ENCODE measurements at places on chromosomes 6 and 20.
A peak's percentile ranks its signal among the peaks of the same experiment; 100 is the strongest.

DNA sequence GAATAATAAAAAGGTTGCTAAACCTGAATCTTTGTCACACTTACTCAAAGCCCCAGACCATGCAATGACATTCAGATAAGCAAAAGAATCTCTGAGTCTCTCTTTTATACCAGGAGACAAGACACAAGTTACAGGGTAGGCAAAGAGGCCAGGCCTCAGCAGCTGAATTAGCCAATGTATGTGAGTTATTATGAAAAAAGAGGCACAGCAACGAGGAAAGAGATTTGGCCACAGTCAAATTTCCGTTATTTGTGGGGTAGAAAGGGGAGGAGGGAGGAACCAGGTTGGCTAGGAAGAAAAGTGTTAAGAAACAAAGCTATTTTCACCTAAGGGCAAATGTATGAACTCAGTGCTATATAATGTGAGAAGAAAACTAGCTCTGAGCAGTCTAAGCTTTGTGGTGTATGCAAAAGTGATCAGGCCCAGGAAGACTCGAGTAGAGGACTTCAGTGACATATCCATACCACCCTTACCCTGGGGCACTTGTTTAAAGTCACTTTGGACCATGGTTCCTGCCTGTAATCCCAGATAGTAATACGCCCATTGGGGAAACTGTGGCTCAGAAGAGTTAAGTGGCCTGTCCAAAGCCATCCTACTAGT is 19.1 kb downstream of the IPCEF1 start:
- no peak overlapping the region for H3K4me3 ChIP-seq
- H3K36me3 ChIP-seq, result no peaks in the 10 kb centered on the region
- no peak for DNase-seq
- H3K27me3 ChIP-seq, result no peaks in the 10 kb centered on the region

DNA sequence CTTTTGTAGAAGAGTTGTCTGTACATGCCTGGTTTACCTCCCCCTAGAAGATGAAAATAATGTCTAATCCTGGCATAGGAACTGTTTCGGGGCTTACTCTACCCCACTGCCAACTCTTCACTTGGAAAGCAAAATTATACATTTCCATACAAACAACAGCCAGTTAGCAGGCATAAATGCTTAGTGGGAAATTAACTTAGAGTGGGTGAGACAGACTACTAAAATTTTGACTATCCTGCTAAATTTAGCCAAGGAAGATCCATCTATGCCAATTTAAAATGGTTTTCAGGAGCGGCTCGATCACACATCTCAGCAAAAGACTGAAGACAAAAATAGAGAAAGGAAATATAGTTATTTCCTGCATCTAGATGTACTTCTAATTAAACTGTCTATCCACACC is 221.2 kb downstream of the TPBG start:
- H3K4me1 ChIP-seq, result no peaks in the 10 kb centered on the region
- H3K27ac ChIP-seq, result no peak overlapping the region
- no peak for DNase-seq
- H3K4me3 ChIP-seq, result no peak overlapping the region

DNA sequence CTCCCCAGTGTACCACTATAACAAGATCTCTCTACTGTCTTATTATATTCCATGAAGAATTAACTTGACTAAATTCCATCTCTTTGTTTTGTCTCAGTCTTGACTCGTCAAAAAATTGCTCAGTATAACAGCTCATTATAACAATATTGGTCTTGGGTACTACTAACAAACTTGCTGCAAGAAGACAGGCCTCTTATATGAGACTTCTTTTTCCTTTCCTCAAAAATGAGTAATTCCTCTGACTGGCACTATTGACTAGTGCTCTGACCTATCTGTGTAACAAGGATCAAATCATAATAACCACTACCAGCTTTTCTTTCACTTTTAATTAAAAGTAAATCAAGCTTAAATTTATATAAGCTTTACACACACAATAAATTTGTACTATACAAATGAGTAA is 91.3 kb upstream of the THEMIS start:
- DNase-seq, result no peak
- H3K36me3 ChIP-seq, result no peaks in the 10 kb centered on the region
- H3K4me3 ChIP-seq, result no peak overlapping the region
- H3K27me3 ChIP-seq, result no peaks in the 10 kb centered on the region
- H3K27ac ChIP-seq, result no peak overlapping the region

DNA sequence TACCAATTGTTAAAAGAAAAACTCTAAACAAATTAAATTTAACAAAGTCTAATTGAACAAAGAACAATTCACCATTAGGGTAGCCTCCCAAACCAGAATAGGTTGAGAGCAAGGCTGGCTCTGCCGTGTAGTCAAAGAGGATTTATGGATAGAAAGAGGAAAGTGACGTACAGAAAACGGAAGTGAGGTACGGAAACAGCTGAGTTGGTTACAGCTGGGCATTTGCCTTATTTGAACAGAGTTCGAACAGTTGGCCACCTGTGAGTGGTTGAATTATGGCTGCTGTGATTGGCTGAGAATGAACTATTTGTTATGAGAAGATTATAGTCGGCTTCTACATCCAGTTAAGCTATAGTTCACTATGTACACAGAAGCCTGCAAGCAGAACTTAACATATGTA is 18.5 kb upstream of the ISM1 start:
- no peak for DNase-seq
- H3K27me3 ChIP-seq, result peaks cover 2% of the 10 kb centered on the region
- no peaks in the 10 kb centered on the region for H3K36me3 ChIP-seq
- no peak overlapping the region for H3K27ac ChIP-seq
- H3K4me1 ChIP-seq, result no peaks in the 10 kb centered on the region
- H3K4me3 ChIP-seq, result no peak overlapping the region

DNA sequence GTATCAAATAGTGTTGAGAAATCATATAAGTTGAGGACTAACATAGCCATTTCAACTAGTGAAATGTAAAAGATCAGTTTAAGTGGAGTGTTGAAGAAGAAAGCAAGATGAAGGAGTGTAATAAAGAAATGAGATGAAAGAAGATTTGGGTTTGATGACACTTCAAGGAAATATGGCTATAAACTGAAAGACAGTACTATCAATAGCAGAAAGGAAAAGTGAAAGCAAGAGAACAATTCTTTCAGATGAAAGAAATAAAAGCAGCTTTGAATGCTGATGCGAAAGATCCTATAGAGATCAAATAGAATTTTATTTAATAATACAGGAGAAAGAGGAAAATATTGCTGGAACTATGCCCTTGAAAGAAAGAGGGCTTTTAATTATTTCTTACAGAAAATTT is 92.8 kb upstream of the PRSS16 start:
- no peak overlapping the region for H3K4me3 ChIP-seq
- DNase-seq, result no peak

- peak overlapping the region; percentile 96 for H3K4me3 ChIP-seq
- H3K36me3 ChIP-seq, result peaks cover 3% of the 10 kb centered on the region
- peak overlapping the region; percentile 89 for H3K27ac ChIP-seq
- peaks cover 21% of the 10 kb centered on the region for H3K27me3 ChIP-seq
- peaks cover 26% of the 10 kb centered on the region for H3K4me1 ChIP-seq
Observed at GRCh38 chr6:142945446-142946180, 637 bp upstream of the HIVEP2 start.

- no peaks in the 10 kb centered on the region for H3K27me3 ChIP-seq
- no peaks in the 10 kb centered on the region for H3K36me3 ChIP-seq
- no peak overlapping the region for H3K4me3 ChIP-seq
- peaks cover 3% of the 10 kb centered on the region for H3K4me1 ChIP-seq
Observed at GRCh38 chr6:36642913-36643817, 35.3 kb upstream of the CDKN1A start.

DNA sequence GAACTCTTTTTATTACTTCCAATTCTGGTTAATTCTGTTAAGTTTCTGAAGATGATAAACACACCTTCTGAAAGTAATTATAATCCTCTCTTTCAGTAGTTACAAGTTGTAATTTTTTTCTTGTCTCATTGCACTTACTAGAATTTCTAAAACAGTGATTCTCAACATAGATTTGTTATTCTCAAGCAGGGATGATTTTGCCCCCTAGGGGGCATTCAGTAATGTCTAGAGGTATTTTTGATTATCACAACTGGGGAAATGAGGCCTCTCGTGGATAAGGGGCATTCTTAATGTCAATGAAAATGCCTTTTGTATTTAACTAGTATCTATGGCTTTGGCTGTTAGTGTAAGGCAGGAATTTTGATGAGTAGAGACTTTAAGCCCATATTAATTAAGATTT is 39.4 kb upstream of the MAFB start:
- no peak overlapping the region for H3K27ac ChIP-seq
- no peak for DNase-seq
- peaks cover 2% of the 10 kb centered on the region for H3K4me1 ChIP-seq
- H3K4me3 ChIP-seq, result no peak overlapping the region
- H3K36me3 ChIP-seq, result no peaks in the 10 kb centered on the region

GRCh38 chr6:47922391-47922790 is 140.6 kb downstream of the OPN5 start:
- no peaks in the 10 kb centered on the region for H3K27me3 ChIP-seq
- no peak overlapping the region for H3K4me3 ChIP-seq
- H3K27ac ChIP-seq, result no peak overlapping the region
- DNase-seq, result no peak
- peaks cover 13% of the 10 kb centered on the region for H3K36me3 ChIP-seq
- peaks cover 3% of the 10 kb centered on the region for H3K4me1 ChIP-seq

DNA sequence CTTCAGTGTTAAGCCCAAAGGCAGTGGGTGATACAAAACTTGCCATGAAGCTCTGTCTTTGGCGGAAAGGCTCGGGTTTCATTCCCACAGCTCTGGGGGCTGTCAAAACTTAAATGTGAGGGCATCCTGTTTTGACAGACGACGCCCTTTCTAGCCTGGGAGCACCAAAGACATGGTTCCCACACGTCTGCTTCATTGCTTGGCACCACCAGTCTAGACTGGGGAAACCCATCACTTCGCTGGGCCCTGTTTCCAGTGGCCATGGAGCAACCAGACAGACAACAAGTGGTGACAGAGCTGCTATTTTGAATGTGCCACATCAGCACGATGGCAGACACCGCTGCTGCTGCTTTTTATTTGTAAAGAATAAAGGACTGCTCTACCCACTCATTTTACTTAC is 127.5 kb downstream of the SASH1 start:
- H3K36me3 ChIP-seq, result peaks cover 40% of the 10 kb centered on the region
- peaks cover 30% of the 10 kb centered on the region for H3K4me1 ChIP-seq
- no peak overlapping the region for H3K27ac ChIP-seq

GRCh38 chr20:496126-496696 is 33.9 kb upstream of the TBC1D20 start:
- no peak overlapping the region for H3K27ac ChIP-seq
- H3K36me3 ChIP-seq, result peaks cover 39% of the 10 kb centered on the region
- no peaks in the 10 kb centered on the region for H3K27me3 ChIP-seq
- DNase-seq, result no peak

DNA sequence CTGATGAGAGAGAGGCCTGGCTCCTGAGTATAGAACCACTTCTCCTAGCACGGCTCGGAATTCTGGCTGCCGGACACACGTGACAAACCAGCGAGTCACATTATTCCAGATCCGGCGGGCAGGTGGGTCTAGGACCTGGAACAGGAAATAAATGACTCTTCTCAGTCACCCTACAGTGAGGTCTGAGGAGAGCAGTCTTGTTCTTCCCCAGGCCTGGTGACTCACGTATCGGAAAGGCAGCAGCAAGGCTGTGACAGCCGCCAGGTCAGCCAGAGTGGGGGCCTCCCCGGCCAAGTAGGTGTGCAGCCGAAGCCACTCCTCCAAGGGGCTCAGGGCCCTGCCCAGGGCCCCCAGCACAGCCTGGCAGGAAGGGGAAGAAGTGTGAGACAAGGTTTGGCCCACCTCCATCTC is 2.8 kb downstream of the VARS1 start:
- H3K27me3 ChIP-seq, result peaks cover 8% of the 10 kb centered on the region
- peaks cover 18% of the 10 kb centered on the region for H3K4me1 ChIP-seq
- H3K4me3 ChIP-seq, result no peak overlapping the region

DNA sequence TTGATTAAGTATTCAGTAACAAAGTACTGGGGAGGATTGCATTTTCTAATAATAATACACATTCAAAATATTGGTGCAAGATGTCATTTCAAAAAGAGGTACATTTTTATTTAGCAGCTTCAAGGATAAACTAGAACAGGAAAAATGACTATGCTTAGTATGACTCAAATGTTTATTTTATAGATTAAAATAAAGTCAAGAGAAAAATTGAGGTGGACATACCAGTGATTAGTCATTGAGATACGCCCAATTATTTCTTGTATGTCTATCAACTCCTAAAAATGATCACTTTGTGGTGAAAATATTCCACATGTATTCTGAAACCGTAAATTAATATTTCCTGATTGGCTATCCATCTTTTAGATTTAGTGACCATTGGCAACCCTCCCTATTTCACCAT is 96.7 kb downstream of the PHF3 start:
- no peak for DNase-seq
- H3K36me3 ChIP-seq, result peaks cover 4% of the 10 kb centered on the region
- no peaks in the 10 kb centered on the region for H3K4me1 ChIP-seq

DNA sequence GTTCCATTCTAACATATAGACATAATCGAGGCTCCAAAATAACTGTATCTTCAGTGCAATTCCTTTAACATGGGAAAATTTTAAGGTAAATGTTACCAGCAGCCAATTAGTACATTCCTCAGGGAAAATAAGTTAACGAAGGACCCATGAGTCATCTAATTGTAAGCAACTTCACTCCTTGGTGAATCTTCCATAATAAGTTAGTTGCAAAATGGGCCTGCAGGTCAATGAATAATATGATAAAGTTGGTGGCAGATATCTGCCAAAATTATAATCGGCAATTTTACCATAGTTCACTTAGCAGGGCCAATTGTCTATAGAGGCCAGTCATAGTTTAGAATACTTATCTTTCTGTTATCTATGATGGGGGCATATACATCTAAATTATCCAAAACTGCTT is 42.3 kb downstream of the QRSL1 start:
- H3K27me3 ChIP-seq, result no peaks in the 10 kb centered on the region
- no peak overlapping the region for H3K4me3 ChIP-seq
- no peaks in the 10 kb centered on the region for H3K36me3 ChIP-seq
- no peak overlapping the region for H3K27ac ChIP-seq
- no peak for DNase-seq

- H3K36me3 ChIP-seq, result peaks cover 32% of the 10 kb centered on the region
- DNase-seq, result no peak
- H3K27ac ChIP-seq, result peak overlapping the region; percentile 50
- peaks cover 11% of the 10 kb centered on the region for H3K27me3 ChIP-seq
Observed at GRCh38 chr20:25486377-25486776, 78.9 kb downstream of the GINS1 start.

DNA sequence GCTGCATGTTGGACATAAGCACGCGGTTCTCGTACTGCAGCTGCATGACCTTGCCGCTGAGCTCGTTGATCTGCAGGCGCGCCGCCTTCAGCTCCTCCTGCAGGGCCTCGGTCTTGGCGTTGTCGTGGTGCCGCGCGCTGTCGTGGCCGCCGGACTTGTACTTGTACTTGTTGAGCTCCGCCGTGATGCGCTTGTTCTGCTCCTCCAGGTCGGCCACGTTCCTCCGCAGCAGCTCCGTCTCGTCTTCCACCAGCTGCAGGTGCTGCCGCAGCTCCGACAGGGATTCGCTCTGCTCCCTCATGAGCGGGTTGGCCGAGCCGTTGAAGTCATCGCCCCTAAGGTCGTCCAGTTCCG is 16.6 kb upstream of the KIAA0408 start:
- no peak for DNase-seq
- H3K36me3 ChIP-seq, result peaks cover 20% of the 10 kb centered on the region
- peak overlapping the region; percentile 54 for H3K27ac ChIP-seq

DNA sequence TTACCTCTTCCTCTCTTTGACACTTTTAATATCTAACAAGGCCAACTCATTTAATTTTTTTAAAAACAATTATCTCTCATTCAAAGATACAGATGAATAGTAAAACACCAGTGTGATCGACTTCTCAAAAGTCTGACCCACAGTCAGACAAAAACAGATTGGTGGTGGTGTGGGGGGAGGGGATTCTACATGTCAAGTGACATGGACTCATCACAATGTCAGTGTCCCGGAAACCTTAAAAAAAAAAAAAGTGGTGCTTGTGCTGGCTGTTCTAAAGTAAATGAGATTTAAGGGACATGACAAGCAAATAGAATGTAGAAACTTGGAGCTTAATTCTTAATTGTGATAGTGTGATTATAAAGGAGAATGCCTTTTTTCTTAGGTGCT is 16.3 kb upstream of the RFPL4B start:
- DNase-seq, result no peak
- peaks cover 10% of the 10 kb centered on the region for H3K36me3 ChIP-seq
- H3K27ac ChIP-seq, result peak overlapping the region; percentile 85
- peaks cover 3% of the 10 kb centered on the region for H3K27me3 ChIP-seq
